Kidney epithelial cell (primary cell): ENCODE measurements at places on chromosomes 2 and 18.

DNA sequence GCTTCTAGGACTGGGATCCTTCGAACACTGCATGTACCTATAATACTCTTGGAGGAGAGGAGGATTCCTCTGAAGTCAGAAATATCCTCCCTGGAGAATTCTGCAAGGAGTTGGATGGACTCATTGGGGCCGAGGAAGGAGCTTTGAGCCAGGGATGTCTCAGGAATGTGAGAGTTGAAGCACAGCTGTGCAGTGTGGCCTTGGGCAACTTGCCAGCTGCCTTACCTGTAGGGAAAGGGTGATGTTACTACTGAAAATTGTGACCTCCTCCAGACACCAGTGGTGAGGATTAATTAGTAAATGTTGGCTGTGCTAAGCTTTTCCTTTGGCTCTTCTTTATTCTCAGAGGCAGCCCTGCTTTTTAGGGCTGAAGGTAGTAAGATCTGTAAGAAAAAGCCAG is 41.4 kb downstream of the FMNL2 start:
- no peak for DNase-seq

DNA sequence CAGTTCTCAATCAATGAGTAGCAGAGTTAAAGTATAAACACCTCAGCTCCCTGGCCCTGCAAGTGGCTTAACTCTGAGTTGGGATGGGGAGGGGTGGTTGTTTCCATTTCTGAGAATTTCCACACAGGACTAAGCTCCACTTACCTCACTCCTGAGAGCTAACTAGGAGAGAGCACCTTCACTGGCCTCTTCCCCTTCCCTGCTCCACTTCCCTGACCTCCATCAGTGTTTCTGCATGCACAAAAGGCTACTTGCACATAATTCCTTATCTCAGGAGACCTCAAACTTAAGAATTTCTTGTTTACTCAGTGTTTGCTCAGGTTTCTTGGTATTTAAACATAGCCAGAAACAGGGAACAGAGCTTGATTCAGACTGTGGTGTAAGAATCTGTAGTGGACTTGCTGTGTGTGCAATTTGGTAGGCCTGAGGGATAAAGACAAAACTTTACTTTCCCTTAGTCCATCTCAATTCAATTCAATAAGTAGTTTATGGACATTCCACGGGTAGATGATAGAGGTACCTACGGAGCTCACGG is 97.2 kb downstream of the PID1 start:
- DNase-seq, result no peak

DNA sequence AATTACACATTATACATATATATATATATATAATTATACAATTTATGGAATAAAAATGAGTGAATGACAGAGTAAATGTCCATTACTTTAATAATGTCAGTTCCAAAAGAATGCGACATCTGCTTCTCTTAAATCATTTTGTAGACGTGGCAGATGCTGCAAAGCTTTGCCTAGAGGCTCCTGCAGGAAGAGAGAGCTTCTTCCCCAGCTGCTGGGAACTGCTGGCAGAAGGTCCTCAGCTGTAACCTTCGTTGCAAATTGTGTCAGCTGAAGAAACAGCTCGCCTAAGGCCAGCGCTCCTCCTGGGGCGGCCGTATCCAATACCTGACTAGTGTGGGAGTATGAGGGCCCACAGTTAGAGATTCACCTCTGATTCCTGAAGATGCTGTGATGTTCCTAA is 9.6 kb upstream of the THNSL2 start:
- no peak for DNase-seq

DNA sequence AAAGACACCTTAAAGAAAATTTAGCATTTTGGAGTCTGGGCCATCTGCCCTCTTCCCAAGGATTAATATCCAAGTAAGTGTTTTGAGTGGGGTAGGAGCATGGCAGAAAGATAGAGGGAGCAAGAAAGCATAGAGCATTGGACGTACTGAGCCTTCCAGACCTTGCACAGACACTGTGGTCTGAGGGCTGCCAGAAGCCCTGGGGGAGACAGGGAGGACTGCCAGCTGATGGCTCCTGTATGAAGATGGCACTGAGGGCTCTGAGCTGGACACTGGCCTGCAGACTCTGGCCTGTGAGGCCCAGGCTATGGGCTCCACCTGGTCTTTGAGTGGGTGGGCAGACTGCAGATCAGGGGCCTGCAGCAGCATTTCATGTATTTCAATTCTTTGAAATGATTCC is 2.9 kb upstream of the PKDCC start:
- no peak for DNase-seq

- DNase-seq, result no peak
These were observed 33.0 kb upstream of the KIDINS220 start for GRCh38 chr2:8870441-8870840.

DNA sequence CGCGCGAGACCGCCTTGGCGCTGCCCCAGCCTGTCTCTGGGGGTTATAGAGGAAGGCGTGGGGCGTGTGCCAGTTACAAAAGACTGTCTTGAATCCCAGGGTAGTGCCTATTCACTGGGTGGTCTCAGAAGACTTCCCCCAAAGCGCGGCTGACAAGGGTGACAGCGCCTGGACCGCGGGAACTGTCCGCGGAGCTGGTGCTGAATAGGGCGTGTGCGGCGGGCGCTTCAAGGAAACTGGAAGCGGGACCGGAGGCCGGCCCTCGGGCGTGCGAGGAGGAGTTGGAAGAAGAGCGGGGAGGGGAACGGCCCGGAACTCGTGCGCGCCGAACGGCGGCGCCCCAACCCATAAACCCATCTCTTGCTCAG is 2.3 kb downstream of the EGR4 start:
- DNase-seq, result no peak

- no peak for DNase-seq
These were observed 116.4 kb downstream of the MREG start for GRCh38 chr2:215896921-215897320.

DNA sequence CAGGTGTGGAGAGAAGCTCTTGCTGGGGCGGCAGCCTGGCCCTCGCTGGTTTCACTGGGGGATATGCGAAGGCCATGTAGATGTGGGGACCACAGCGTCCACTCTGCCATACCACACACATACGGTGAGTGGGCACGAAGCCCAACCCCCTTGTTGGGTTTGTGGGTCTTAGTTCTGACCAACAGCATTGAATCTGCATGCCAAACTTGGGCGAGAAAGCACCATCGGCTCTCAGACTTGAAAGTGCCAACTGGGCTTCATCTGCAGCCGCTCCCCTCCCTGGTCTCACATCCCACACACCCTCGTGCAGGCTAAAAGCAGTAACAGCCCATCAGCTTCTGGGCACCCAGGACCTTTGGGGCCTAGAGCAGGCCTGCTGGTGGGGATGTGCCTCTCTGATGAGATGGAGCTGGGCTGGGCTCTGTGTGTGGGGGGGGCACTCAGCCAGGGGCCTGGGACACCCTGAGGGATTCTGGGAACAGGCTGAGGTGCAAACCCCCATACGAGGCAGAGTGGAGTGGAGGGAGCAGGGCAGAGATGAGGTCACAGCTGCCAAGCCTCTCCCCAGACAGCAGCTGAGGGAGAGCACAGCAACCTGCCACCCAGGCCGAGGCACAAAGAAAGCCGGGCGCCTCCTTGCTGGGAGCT is 264.4 kb downstream of the TWIST2 start:
- no peak for DNase-seq

DNA sequence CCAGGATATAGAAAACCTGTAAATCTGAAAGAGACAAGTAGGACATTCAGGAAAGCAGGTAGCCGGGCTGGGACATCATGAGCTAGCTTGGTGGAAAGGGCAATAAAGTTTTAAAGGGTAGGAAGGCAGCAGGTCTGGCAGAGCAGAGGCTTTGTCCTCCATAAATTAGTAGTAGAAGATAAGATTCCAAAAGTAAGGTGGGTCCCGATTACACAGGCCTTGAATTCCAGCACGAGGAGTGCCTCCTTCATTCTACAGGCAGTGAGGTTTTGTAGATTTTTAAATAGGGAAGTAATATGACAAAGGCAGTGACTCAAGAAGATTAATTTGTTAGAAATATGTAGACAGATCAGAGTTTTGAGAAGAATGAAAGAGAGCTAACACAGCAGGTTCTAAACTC is 160.7 kb downstream of the DTNB start:
- DNase-seq, result no peak

GRCh38 chr2:109381327-109381820 is 232.4 kb downstream of the SEPTIN10 start:
- no peak for DNase-seq

GRCh38 chr2:173353556-173353955 is 1.1 kb upstream of the CDCA7 start:
- DNase-seq, result no peak

DNA sequence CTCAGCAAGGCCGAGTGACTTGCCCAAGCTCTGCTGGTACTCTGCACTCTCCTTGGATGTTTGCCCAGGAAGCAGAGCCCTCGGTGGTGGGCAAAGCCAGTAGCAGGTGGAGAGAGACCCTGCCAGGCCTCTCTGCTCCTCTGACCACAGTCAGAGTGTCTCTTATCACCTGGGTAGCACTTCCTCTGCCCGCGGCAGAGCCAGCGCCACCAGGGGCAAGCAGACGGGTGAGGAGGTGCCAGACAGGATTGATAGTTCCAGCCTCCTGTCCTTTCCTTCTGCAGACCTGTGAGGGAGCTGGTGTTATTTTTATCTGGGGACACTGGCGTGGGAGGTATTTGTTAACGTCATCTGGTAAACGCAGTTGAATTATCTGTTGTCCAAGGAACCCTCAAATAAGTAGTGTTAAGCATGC is 152.9 kb downstream of the SMAD7 start:
- DNase-seq, result no peak

GRCh38 chr2:221439761-221440479 is 132.2 kb downstream of the EPHA4 start:
- no peak for DNase-seq

DNA sequence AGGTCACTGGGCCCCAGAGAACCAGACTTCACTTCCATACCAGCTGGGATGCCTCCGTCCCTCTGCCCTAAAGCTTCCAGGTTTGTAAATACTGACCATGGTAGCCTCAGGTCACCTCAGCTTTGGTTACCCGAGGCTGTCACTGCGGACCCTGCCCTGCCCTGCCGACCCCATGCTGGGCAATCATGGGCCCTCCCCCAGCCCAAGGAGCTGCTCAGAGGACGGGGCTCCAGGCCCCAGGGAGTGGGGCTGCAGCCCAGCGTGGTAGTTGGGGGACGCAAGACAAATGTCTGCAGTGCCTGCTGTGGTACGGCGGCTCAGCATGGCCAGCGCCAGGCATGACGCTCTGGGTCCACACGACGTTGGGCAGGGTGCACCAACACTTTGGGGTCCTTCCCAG is 25.3 kb downstream of the RAMP1 start:
- DNase-seq, result no peak

GRCh38 chr18:24704946-24705630 is 244.7 kb downstream of the HRH4 start:
- no peak for DNase-seq

- DNase-seq, result no peak
These were observed 198.2 kb downstream of the PRKCE start for GRCh38 chr2:45849491-45850283.

DNA sequence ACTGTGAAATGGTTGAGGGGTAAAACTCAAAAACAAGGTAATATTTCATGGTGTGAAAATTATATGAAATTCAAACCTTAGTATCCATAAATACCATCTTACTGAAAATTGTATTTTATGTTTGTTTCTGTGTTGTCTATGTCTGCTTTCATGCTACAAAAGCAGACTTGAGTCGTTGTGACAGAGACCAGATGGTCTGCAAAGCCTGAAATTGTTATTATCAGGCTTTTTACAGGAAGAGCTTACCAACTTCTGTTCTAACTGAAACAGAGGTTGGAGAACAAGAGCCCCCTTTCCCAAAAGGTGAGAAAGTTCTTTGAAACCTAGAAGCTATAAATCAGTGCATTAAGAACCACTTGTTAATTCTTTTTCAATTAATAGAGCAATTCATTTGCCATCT is 110.0 kb downstream of the COL4A4 start:
- DNase-seq, result no peak

DNA sequence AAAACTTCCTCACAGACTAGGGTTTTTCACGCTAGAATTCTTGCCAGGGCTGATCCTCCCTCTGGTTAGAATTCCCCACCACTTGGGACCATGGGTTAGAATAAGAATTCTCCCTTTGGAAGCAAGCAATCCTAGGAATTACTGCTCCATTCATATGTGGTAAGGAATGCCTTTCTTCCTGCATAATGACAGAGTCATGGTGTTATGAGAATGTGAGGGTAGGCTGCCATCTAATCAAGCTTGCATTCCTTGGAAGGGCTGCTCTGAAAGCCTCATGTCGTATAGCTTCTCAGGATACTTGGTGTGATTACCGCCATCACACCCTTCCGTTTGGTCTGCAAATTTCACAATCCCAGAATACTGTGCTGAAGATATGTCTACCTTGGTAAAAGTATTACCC is 1282.4 kb upstream of the PIK3C3 start:
- no peak for DNase-seq

GRCh38 chr2:199757233-199757870 is 93.6 kb downstream of the FTCDNL1 start:
- DNase-seq, result no peak

- no peak for DNase-seq
These were observed 7.5 kb downstream of the CCBE1 start for GRCh38 chr18:59689756-59690155.

- no peak for DNase-seq
These were observed 17.6 kb upstream of the BOK start for GRCh38 chr2:241540771-241541561.

GRCh38 chr18:24584205-24584604 is 123.8 kb downstream of the HRH4 start:
- no peak for DNase-seq

DNA sequence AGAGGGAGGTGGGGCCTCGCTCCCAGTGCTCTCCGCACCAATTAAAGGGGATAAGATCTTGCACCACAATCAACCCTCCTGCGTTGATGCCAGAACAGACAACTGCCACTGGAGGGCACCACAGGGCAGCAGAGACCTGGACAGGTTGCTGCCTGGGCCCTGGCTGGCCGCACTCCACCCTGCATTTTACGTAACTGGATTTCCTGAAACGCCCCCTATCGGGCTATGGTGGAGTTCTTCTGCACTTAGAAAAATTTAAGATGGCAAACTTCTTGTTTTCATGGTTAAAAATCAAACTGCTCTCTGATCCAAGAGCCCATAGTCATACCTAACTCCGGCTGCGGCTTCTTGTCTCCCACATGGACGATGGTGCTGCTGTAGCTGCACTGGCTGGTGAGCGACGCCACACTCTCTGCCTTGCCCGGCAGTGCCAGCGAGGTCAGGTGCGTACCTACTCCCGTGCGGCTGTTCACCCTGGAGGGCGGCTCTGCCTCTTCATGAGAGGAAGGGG is 16.8 kb upstream of the HES6 start:
- DNase-seq, result peak; percentile 75

GRCh38 chr2:151861174-151861573 is 33.0 kb upstream of the ARL5A start:
- peak; percentile 25 for DNase-seq

DNA sequence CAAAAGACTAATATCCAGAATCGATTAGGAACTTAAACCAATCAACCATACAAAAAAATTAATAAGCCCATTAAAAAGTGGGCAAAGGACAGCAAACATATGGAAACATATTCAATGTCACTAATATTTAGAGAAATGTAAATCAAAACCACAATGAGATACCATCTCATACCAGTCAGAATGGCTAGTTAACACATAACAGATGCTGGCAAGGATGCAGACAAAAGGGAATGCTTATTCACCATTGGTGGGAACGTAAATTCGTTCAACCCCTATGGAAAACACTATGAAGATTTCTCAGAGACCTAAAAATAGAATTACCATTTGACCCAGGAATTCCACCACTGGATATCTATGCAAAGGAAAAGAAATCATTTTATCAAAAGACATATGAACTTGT is 468.2 kb upstream of the ST6GAL2 start:
- DNase-seq, result no peak

- no peak for DNase-seq
These were observed 183.6 kb upstream of the GLI2 start for GRCh38 chr2:120552079-120552478.
